ENCODE measurements at places on chromosomes 3 and 15.

GRCh38 chr3:41503998-41504623 is 304.8 kb downstream of the CTNNB1 start:
- no peak for DNase-seq

GRCh38 chr3:171177553-171177952 is 151.0 kb upstream of the SLC2A2 start:
- DNase-seq, result no peak

DNA sequence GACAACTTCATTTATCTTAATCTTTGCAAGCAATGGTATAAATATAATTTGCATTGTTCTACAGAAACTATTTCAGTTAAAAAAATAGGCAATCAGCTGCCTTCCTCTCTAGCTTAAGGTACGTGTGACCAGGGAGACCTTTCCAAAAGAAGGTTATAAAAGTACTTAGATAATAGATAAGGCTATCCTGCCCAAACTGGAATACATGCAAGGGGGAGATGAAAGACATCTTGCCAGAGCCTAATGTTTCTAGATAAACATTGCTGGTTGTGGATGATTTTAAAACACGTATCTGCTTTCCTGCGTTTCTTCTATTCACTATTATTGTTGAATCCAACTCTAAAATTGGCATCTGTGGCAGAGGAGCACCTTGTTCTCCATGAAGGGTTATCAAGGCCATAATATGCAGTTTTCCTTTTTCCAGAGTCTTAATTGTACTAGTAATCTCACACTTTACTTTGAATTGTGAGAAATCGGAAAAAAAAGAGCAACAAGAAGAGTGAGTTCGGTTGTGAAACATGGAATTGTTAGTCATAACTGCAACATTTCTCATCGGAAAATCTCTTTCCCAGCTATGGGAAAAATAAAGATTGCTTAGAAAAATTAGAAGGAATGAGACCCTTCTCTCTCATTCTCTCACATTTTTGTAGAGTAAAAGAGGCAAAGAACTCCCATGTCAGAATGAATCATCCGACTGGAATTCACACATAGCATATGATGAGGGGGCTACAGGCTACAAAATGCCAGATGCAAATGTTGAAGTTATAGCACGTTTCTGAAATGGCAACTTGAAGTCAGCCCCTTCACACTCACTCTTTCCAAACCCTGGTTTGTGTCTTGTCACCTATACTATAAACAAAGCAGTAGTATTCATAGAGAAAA is 936.1 kb upstream of the NR2F2 start:
- no peak for DNase-seq

DNA sequence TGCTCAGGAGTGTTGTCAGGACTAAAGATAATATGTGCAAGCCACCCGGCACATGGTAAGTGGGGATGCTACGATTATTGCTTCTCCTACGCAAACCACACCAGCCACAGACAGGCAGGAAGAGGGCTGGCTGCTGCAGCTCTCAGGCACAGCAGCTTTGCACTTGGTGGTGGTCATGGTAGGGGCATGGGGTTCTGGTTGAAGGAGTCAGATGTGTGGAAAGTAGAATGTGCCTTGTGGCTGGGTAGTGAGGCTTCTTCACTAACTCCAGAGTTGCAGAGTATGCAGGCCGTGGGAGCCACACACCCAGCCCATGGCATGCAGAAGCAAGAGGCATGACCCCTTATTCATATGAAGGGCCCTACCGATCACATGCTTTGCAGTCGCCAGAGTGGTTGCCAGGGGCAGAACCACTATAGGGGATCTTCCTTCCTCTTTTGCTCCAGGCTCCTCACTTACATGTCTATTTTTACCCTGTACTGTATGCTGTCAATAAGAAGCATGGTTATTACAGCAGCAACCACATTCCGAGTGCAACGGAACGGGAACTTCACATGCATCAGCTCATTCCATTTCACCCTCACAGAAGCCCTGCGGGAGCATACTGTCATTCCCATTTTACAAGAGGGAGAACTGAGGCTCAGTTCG is 59.2 kb upstream of the HERC1 start:
- DNase-seq, result no peak

- no peak for DNase-seq
These were observed 75.8 kb downstream of the CBLB start for GRCh38 chr3:105793040-105793439.

DNA sequence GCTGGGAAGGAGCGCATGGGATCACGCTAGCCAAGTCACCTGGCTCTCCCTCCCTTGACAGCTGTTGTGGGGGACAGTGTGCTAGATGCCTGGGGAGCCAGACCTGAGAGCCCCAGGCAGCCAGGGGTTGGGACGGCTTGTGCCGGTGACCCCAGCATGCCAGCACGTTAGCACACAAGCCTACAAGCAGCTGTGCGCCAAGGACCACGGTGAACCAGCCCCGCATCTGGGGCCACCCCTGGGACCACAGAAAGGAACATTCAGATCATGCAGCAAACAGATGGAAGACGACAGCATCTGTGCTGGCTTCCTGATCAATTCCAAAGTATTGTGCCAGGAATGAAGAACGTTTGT is 64.8 kb downstream of the NTRK3 start:
- no peak for DNase-seq

DNA sequence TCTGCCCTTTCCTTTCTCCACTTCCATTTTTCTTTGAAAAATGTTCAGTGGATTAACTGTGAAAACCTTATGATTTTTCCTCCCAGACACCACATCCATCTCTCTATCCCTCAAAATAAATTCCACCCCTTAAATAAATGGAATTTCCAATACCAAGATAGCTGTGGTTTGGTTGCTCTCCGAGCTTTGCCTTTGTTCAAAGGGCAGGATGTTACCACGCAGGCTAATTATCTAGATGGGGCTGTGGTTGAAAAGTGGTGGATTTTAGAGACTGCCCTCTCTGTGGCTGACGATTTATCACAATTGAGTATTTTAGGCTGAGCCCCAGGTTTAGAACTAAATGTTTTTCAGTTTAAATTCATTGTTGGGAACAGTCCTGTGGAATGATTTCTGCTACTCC is 36.9 kb upstream of the CMSS1 start:
- no peak for DNase-seq

DNA sequence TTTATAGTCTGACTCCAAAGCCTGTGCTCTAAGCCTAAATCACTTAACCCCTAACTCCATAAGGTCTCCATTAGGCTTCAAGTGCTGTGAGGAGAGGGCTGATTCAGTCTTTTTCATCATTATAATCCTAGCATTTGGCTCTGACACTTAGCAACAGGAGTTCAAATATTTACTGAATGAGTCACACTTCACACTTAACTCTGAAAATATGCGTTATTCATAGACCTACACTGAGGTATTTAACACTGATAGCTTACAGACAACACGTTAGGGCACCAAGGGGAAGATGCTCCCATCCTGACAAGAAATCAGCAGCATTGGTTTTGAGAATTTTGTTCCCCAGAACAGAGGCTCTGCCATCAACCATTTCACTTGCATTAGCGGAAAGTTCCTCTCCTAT is 53.5 kb downstream of the MSL2 start:
- DNase-seq, result no peak

DNA sequence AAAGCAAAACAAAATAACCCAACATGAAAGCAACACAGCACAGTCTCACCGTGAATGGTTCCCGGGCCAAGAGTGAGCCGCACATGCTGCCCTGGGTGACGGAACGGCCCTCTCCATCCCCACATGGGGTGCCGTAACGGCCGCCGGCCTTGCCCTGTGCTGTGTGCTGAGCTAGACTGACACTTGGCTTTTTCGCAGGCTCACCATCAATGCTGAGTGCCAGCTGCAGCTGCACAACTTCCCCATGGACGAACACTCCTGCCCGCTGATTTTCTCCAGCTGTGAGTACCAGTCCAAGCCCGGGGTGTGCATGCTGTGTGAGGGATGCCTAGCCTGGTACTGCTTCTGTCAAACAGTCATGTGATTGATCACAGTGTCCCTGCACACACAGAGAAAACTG is 357.6 kb downstream of the GABRG3 start:
- no peak for DNase-seq

DNA sequence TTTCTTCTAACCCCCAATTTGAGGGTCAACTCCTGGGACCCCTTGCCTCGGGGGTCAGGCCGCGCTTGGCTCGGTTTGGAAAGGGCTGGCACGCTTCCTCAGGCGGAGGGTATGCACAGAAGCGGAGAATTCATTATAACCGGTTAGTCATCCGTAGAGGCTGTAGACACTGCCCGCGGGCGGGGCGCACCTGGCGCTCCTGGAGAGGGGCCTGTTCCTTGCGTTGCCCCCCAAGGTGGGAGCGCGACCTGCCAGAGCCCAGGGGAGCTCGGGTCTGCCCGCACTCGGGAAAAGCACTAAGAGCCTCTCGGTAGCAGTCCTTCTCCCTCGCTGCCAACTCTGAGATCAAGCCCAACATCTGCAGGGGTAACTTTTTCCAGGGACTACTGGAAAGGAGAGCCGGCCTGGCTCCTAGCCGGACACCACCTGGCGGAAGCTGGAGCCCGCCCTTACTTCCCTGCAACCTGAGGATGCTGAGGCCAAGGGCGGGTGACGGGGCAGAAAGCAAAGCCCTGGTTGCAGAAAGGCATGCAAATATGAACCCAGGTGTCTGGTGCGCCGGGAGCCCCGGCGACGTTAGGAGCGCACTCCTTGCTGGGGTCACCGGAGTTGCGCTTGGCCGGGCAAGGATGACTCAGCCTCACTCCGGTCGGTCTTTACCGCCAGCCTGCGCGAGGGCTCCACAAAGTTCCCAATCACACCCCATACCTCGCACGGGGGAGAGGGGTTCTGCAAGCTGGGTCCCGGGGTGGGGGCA is 1.5 kb upstream of the CACNA2D3 start:
- DNase-seq, result peak; percentile 69

DNA sequence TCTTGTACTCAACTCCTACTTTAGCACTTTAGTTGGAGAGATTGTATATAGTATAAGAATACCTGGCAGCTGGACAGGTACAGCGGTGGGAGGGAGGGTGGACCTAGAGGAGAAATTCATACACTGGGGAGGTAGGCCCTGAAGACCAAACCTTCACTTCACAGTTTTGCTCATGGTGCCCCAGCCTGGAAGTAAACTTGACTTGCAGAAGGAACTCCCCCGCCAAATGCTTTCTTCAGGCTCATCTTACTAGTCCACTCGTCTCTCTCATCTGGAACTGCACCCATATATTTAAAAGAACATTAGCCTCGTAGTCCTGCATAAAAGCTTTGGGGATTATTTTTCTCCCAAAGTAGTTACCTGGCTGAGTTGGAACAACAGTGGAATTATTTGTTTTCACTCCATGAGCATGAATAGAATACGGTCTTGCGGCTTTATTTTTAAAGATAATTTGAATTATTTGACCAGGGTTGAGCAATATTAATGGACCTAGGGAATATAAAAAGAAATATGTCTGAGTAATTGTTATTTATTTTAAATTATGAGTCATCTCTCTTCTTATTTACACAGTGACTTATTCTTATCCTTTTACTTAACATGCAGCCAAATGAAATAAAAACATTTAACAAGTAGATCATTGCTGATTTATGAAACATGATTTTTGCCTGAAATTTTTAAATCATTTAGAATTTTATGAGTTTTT is 25.5 kb upstream of the CP start:
- no peak for DNase-seq

- DNase-seq, result no peak
These were observed 74.4 kb downstream of the KY start for GRCh38 chr3:134576426-134576825.

DNA sequence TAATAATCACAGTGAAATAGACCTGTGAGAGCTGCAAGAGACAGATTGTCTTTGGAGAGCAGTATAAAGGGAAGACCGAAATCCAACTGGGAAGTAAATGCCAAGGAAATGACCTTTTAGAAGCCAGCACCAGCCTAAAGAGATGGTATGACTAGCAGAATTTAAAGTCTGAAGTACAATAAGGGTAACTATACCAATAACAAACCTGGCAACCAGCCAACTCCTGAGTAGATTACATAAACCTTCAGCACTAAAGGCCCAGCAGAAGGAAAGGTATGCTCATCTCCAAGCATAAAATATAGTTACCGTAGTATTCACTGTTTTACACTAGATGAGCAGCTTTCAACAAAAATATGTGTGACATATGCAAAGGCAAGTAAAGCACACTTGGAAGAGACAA is 155.1 kb upstream of the SATB1 start:
- DNase-seq, result no peak
